ENCODE measurements at places on chromosomes 3 and 15. TPM values are rescaled to one million over a fixed set of nuclear protein-coding genes. Genes with fewer than 3 reads are reported as not detected.

Gene TUSC7
- total RNA-seq, result not detected

DNA sequence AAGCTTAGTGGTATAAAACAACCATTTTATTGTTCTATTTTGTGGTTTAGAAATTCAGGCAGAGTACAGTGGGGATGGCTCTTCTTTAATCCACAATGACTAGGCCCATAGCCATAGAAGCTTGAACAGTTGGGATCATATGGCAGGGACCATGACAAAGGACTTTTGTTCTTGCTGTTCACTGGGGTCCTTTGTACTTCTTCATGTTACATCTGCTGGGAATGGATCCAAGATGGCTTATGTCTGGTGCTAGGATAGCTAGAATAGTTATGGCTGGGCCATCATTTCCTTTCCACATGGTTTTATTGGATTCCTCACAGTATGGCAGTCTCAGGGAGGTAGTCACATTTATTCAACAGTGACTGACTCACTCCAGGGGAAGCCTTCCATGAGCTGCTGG, 427.9 kb upstream of the AGTR1 start:
- no peaks in the 10 kb centered on the region for H3K4me1 ChIP-seq
- no peak for DNase-seq
- H3K27ac ChIP-seq, result no peak overlapping the region
- H3K36me3 ChIP-seq, result no peaks in the 10 kb centered on the region

GRCh38 chr3:27666272-27666671, 55.9 kb downstream of the EOMES start:
- no peak overlapping the region for H3K4me3 ChIP-seq
- DNase-seq, result no peak
- no peaks in the 10 kb centered on the region for H3K4me1 ChIP-seq
- H3K36me3 ChIP-seq, result no peaks in the 10 kb centered on the region
- peak overlapping the region; percentile 48 for H3K27ac ChIP-seq
- H3K27me3 ChIP-seq, result no peaks in the 10 kb centered on the region

Gene TNIK
- total RNA-seq, result 7.4 TPM

GRCh38 chr3:22996920-22997571, 206.1 kb upstream of the UBE2E2 start:
- H3K27ac ChIP-seq, result no peak overlapping the region
- no peaks in the 10 kb centered on the region for H3K4me1 ChIP-seq
- H3K4me3 ChIP-seq, result no peak overlapping the region
- DNase-seq, result no peak
- H3K27me3 ChIP-seq, result no peaks in the 10 kb centered on the region

Gene GATM
- total RNA-seq, result 8.8 TPM

DNA sequence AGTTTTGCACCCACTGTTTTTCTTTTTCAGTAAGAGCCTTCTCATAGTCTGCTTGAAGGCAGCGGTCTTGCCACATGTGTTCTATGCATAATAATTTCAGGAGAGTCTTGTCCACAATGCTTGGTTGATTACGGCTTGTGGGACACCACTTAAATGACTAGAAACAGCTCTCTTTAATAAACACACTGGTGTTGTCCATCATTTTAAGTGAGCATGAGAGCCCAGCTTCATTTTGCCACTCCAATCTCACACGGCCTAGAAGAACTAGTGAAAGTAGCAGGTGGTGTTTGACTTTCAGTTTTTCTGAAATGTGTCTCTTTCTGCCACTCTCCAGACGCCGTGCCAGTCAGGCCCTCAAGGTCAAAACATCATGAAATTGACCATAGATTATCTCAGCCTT, 292.1 kb downstream of the LPP start:
- no peaks in the 10 kb centered on the region for H3K27me3 ChIP-seq
- H3K4me3 ChIP-seq, result no peak overlapping the region
- no peaks in the 10 kb centered on the region for H3K36me3 ChIP-seq
- no peaks in the 10 kb centered on the region for H3K4me1 ChIP-seq

DNA sequence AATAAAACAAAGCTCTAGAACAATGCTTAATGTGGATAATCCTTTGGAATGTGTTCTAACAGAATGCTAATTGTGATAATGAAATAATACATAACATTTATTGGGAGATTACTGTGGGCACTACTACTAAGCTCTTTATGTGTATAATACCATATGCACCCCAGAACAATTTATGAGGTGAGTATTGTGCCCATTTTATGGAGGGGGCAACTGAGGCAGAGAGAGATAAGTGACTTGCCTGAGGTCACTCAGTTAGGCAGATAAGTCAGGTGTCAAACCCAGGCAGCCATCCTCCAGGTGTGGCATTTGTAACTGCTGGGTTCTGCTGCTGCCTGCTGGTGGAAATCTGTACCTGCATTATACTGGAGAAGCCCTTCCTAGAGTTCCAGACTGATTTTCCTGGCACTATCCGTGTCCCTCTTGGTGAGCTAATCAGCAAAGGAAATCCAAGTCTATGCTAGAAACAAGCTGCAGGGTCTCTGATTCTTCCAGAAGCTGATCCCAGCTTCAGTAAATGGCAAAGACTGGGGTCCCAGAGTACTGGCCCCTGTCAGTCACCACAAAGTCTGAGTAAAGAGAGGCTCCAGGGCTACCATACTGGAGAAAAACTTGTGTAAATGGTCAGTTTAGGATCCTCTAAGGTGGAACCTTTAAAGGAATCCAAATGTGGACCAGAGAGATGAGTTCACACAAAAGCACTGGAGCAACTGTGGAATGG, 22.6 kb upstream of the RBP1 start:
- no peaks in the 10 kb centered on the region for H3K4me1 ChIP-seq
- no peaks in the 10 kb centered on the region for H3K27me3 ChIP-seq
- DNase-seq, result no peak
- no peaks in the 10 kb centered on the region for H3K36me3 ChIP-seq
- no peak overlapping the region for H3K4me3 ChIP-seq
- H3K27ac ChIP-seq, result peak overlapping the region; percentile 23

GRCh38 chr3:54243056-54243931, 120.9 kb downstream of the CACNA2D3 start:
- DNase-seq, result no peak
- H3K36me3 ChIP-seq, result no peaks in the 10 kb centered on the region

DNA sequence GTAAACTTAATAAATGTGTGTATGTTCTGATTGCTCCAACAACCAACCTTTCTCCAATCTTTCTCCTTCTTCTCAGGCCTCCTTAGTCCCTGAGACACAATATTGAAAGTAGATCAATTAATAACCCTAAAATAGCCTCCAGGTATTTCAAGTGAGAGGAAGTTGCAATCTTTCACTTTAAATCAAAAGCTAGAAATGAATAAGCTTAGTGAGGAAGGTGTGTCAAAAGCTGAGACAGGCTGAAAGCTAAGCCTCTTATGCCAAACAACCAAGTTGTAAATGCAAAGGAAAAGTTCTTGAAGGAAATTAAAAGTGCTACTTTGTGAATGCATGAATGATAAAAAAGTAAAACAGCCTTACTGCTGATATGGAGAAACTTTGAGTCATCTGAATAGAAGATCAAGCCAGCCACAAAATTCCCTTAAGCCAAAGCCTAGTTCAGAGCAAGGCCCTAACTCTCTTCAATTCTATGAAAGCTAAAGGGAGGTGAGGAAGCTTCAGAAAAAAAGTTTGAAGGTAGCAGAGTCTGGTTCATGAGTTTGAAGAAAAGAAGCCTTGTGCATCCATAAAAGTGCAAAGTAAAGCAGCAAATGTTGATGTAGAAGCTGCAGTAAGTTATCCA, 38.6 kb downstream of the CCDC80 start:
- no peak for DNase-seq
- H3K4me1 ChIP-seq, result no peaks in the 10 kb centered on the region
- no peaks in the 10 kb centered on the region for H3K27me3 ChIP-seq
- H3K36me3 ChIP-seq, result no peaks in the 10 kb centered on the region
- no peak overlapping the region for H3K4me3 ChIP-seq
- no peak overlapping the region for H3K27ac ChIP-seq

DNA sequence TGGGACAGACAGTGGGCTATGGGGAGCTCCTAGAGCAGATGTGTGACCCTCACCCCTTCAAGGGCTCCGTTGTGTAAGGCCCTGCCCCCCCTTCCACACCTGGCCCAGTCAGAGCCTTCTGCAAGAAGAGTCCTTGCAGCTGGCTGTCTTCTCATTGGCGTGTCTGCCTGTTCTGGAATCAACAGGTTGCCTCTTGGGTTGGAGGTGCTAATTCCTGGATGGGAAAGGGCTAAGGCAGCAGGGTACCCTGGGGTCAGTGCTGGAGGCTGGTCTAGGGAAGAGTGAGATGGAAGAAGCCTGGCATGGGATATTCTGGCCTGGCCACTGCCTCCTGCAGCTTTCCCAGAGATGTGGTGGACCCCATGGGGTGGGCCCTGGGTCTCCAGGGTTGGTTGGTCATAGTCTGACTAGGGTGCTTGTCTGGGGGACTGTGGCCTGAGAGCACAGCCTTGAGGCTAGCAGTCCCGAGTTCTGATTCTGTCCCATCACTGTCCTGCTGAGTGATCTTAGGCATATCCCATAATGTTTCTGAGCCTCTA, 5.1 kb downstream of the TEX264 start:
- no peak overlapping the region for H3K27ac ChIP-seq
- no peak overlapping the region for H3K4me3 ChIP-seq
- no peaks in the 10 kb centered on the region for H3K36me3 ChIP-seq
- H3K27me3 ChIP-seq, result no peaks in the 10 kb centered on the region
- DNase-seq, result no peak
- no peaks in the 10 kb centered on the region for H3K4me1 ChIP-seq

Gene EIF4E3
- total RNA-seq, result 19.3 TPM

- no peaks in the 10 kb centered on the region for H3K36me3 ChIP-seq
- no peak overlapping the region for H3K27ac ChIP-seq
- no peak for DNase-seq
- H3K27me3 ChIP-seq, result no peaks in the 10 kb centered on the region
- H3K4me3 ChIP-seq, result no peak overlapping the region
- H3K4me1 ChIP-seq, result no peaks in the 10 kb centered on the region
Measured at GRCh38 chr3:13095408-13095937, 22.2 kb upstream of the IQSEC1 start.

DNA sequence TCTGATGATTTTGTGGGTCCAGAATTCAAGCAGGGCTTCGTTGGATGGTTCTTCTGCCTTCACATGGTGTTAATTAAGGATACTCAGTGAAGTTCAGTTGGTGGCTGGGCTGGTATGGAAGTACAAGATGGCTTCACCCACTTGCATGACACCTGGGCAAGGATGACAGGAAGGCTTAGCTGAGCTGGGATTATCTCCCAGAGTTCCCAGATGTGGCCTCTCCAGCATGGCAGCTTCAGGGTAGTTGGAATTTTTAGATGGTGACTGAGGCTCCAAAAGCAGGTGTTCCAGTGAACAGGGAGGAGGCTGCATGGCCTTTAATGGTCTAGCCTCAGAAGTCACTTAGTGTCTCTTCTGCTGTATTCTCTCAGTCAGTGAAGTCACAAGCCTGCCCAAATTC, 135.5 kb downstream of the THRB start:
- H3K36me3 ChIP-seq, result no peaks in the 10 kb centered on the region
- H3K27me3 ChIP-seq, result no peaks in the 10 kb centered on the region
- no peak overlapping the region for H3K27ac ChIP-seq
- DNase-seq, result no peak
- peaks cover 12% of the 10 kb centered on the region for H3K4me1 ChIP-seq

Gene DBR1
- 9.9 TPM for total RNA-seq

GRCh38 chr15:78177447-78177873, 28.3 kb downstream of the IDH3A start:
- H3K4me3 ChIP-seq, result no peak overlapping the region
- no peak overlapping the region for H3K27ac ChIP-seq
- no peak for DNase-seq
- H3K36me3 ChIP-seq, result no peaks in the 10 kb centered on the region

DNA sequence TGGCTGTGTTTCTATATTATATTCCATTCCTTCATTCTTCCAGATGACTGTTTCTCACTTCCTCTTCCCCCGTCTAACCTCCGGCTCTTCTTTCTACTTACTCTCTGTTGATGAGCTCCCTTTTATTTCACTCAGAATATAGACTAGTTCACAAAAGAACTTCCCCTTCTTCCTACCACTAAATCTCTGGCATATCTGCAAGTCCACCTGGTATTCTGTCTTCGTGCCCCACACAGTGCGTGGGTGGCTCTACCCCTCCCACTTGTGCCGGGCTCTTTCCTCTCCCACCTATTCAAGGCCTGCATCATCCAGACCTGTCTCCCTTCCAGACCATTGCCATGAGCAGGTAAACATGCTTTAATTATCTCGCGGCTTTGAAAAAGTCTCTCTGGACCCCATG, 73.0 kb downstream of the SCN10A start:
- H3K27ac ChIP-seq, result no peak overlapping the region
- no peak overlapping the region for H3K4me3 ChIP-seq
- H3K27me3 ChIP-seq, result peaks cover 4% of the 10 kb centered on the region
- no peaks in the 10 kb centered on the region for H3K4me1 ChIP-seq
- DNase-seq, result no peak

Gene MRPL47
- 23.4 TPM for total RNA-seq

Gene ANKUB1
- not detected for total RNA-seq

DNA sequence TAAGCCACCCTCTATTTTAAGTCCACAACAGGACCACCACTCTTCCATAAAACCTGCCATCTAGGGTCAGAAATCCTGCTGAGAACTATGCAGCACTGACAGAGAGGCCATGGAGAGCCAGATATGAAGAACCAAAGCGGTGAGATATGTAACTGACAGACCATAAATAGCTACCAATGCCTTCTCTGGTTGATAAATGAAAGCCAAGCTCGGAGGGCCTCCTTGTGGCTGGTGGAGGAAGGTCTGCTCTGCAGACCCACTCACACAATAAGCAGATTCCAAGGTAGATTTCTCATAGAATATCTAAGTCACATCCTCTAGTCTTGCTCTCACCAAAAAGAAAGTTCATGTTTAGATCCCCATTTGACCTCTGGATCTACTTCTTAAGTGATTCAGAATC, 38.9 kb downstream of the RYK start:
- H3K4me1 ChIP-seq, result no peaks in the 10 kb centered on the region
- H3K27ac ChIP-seq, result no peak overlapping the region
- no peaks in the 10 kb centered on the region for H3K27me3 ChIP-seq
- H3K4me3 ChIP-seq, result no peak overlapping the region

Gene RPUSD3
- total RNA-seq, result 38.3 TPM

Gene CLDN1
- 2.9 TPM for total RNA-seq

GRCh38 chr15:95352631-95353187, 977.8 kb upstream of the NR2F2 start:
- H3K4me1 ChIP-seq, result no peaks in the 10 kb centered on the region
- H3K4me3 ChIP-seq, result no peak overlapping the region
- DNase-seq, result no peak

- DNase-seq, result no peak
- H3K36me3 ChIP-seq, result no peaks in the 10 kb centered on the region
- no peak overlapping the region for H3K4me3 ChIP-seq
- H3K27me3 ChIP-seq, result no peaks in the 10 kb centered on the region
Measured at GRCh38 chr3:44996556-44996969, 20.5 kb downstream of the EXOSC7 start.

Gene SGO1
- not detected for total RNA-seq

Gene MYL3
- 6.2 TPM for total RNA-seq

Gene CD200
- 17.0 TPM for total RNA-seq

Gene ITPKA
- 0.15 TPM for total RNA-seq

GRCh38 chr3:2615080-2615479, 495.1 kb downstream of the IL5RA start:
- no peak for DNase-seq
- no peaks in the 10 kb centered on the region for H3K27me3 ChIP-seq
- H3K27ac ChIP-seq, result no peak overlapping the region
- H3K4me3 ChIP-seq, result no peak overlapping the region
- no peaks in the 10 kb centered on the region for H3K36me3 ChIP-seq

Gene PYGO1
- 4.9 TPM for total RNA-seq

Gene SLC41A3
- 42.6 TPM for total RNA-seq

GRCh38 chr3:115494826-115495225, 128.5 kb upstream of the GAP43 start:
- H3K27me3 ChIP-seq, result no peaks in the 10 kb centered on the region
- DNase-seq, result no peak
- no peaks in the 10 kb centered on the region for H3K4me1 ChIP-seq

GRCh38 chr3:161630794-161631193, 134.2 kb downstream of the OTOL1 start:
- H3K27me3 ChIP-seq, result no peaks in the 10 kb centered on the region
- no peak overlapping the region for H3K27ac ChIP-seq
- no peaks in the 10 kb centered on the region for H3K4me1 ChIP-seq
- DNase-seq, result no peak

Gene PPP1R14D
- not detected for total RNA-seq
